ENCODE measurements at places on chromosomes 12 and 14. TPM values are rescaled to one million over a fixed set of nuclear protein-coding genes. Genes with fewer than 3 reads are reported as not detected.

Gene CCDC196
- total RNA-seq, result not detected

Gene EEF1AKMT3
- total RNA-seq, result 2.6 TPM

Gene ZDHHC22
- not detected for total RNA-seq

Gene ZFHX2
- total RNA-seq, result 0.23 TPM

Gene DIO2
- total RNA-seq, result 3.5 TPM

Gene KRT77
- total RNA-seq, result not detected

Gene KLRB1
- total RNA-seq, result not detected

Gene APOLD1
- total RNA-seq, result 8.4 TPM

Gene EPYC
- total RNA-seq, result not detected

Gene CCDC38
- not detected for total RNA-seq

Gene TMPRSS12
- not detected for total RNA-seq

Gene TAS2R9
- not detected for total RNA-seq

- no peak for DNase-seq
Observed at GRCh38 chr14:24829862-24830261, 195.9 kb upstream of the GZMB start.

DNA sequence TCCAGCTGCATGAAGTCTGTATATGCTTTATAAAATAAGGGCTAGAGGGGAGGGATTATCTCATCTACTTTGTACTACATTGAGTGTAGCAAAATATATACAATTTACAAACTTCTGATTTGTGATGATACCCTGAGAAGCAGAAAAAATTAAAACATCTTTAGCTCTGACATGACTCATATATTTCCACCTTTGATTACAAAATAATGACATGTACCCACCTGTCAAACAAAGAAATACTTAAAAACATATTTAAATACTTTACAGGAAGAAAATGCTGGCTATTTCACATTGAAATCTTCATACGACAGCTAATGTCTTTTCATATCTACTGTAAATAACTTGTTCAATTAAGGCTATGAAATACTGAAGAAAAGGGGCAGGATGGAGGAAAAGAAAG lies 3.3 kb downstream of the GPR135 start:
- DNase-seq, result no peak

DNA sequence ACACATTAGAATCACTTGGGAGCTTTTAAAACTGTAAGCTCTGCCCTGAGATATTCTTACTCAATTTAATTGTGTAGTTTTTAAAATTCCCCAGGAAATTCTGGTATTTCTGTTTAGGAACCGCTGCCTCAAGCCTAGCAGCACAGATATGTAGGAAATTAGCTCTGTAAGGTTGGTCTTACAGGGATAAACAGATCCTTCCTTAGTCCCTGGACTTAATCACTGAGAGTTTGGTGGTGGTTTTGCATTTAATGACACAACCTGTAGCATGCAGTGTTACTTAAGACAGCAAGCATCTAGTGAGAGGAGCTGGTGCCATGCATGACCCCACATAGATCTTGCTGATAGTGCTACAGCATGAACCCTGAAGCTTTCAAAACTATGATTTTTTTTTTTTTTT lies 19.9 kb upstream of the PAPLN start:
- DNase-seq, result no peak

GRCh38 chr12:116138781-116139180 lies 138.7 kb downstream of the MED13L start:
- DNase-seq, result peak; percentile 39

- peak; percentile 36 for DNase-seq
Observed at GRCh38 chr14:56118611-56119181, 485 bp downstream of the PELI2 start.

GRCh38 chr14:63470962-63471793 lies 72.0 kb downstream of the PPP2R5E start:
- DNase-seq, result peak; percentile 8

DNA sequence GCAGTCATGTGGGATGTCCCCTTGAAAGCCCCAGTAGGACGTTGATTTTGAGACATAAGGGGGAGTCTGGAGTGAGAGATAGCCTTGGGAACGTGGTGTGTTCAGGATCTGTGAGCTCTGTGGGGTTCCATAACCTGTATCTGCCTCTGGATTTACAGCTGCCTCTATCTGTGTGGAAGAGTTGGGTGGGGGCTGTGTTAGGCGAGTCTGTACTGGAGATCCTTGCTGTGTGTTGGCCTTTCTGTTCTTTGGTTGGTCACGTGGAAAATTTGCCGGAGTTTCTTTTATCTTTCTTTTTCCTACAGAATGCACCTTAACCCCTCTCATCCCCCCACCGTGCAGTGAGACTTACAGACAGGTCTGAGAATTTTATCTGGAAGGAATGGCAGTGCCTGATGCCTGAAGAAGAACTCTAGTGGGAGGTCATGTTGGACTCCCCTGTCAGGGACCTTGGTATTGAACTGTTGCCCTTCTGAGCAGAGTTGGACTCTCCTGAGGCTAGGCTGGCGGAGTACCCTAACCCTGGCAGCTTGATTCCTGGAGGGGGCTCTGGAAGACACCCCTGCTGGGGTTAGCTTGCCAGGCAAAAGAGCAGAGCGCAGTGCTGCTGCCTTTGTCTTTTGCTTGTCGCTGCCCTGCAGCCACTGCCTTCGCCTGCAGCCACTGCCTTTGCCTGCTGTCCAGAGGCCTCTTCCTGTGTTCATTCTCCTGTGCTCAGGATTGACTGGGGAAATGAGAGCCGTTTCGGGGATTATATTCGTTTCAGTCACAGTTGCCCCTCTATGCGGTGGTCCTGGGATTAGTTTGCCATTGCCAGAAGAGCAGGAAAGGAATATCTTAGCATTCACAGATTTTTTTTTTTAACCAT lies 34.1 kb downstream of the ZNF664 start:
- DNase-seq, result no peak

GRCh38 chr12:948238-948637 lies 1.3 kb downstream of the RAD52 start:
- DNase-seq, result no peak

GRCh38 chr12:62484233-62484632 lies 17.6 kb downstream of the MON2 start:
- DNase-seq, result no peak

GRCh38 chr12:26271024-26271423 lies 75.7 kb downstream of the SSPN start:
- DNase-seq, result no peak

- DNase-seq, result no peak
Observed at GRCh38 chr14:68514608-68515194, 278.2 kb downstream of the ZFP36L1 start.

DNA sequence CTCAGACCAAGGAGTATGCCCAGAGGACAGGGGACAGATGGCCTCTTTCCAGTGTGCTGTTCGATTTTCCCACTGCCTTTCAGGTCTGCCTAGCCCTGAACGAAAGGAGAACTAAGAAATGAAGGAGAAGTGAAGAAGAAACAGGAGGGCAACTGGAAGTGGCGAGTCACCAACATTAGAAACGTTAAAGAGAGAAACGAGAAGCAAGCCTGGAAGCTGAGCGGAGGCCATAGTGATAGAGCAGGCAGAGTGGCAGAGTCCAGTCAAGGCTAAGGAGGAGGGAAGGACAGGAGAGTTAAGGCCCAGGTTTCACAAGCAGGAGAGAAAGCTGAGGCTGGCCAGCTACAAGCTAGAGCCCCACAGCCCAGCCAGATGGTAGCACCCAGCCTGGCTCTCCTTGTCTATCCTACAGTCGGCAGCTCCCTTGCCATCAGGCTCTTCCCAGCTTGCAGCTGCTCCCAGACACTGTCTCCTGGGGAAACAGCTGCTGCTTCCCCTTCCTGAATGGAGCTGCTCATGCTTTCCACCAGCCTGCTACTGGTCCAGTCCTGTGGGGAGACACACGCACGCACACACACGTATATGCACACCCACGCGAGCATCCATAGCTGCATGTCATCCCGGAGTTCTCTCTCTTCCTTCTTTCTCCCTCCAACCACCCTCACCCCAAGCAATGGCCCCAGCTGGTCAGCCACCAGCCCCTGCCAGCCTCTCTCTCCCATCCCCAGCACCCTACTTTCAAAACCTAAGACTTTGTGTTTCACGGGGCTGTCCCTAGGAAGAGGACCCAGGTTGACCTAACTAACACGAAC lies 139.7 kb upstream of the CCND2 start:
- DNase-seq, result no peak

- DNase-seq, result no peak
Observed at GRCh38 chr14:98379830-98380229, 892.2 kb downstream of the BCL11B start.

DNA sequence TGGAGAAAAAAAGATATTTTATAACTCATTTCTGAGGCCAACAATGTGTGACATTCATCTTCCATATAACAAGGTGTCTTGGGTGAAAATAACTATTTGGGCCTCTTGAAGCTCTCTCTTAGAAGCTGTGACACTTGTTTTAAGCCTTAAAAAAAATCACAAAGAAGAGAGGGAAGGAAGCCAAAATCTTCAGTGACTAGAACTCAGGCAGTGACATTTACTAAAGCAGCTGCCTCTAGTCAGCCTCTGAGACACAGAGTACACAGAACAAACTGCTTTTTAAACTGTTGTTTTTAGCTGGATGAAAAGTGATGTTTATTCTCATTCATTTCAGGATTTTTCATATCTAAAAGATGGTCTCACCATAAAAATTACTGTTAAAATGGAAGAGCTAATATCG lies 793.6 kb downstream of the GALC start:
- DNase-seq, result no peak

DNA sequence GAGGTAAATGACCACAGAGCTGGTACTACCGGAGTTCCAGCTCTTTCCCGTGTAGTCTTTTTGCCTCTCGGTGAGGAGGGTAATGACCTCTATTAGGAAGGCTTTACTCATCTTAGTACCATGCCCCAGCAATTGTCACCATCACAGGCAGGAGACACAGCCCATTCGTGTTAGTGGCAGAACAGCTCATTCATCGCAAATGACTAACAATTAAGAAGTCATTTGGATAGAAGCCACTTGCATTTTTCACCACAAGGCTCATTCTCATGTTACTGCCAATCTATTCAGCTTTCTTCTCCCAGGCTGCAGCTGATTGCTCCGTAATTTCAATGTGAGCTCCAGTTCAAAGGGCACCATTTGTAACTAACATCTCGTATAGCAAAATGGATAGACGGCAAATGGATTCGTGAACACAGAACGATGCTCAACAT lies 718.8 kb upstream of the TMEM132C start:
- peak; percentile 74 for DNase-seq

- peak; percentile 78 for DNase-seq
Observed at GRCh38 chr12:94621662-94622359, 28.5 kb downstream of the TMCC3 start.

- no peak for DNase-seq
Observed at GRCh38 chr14:63243646-63244045, 39.4 kb downstream of the RHOJ start.

DNA sequence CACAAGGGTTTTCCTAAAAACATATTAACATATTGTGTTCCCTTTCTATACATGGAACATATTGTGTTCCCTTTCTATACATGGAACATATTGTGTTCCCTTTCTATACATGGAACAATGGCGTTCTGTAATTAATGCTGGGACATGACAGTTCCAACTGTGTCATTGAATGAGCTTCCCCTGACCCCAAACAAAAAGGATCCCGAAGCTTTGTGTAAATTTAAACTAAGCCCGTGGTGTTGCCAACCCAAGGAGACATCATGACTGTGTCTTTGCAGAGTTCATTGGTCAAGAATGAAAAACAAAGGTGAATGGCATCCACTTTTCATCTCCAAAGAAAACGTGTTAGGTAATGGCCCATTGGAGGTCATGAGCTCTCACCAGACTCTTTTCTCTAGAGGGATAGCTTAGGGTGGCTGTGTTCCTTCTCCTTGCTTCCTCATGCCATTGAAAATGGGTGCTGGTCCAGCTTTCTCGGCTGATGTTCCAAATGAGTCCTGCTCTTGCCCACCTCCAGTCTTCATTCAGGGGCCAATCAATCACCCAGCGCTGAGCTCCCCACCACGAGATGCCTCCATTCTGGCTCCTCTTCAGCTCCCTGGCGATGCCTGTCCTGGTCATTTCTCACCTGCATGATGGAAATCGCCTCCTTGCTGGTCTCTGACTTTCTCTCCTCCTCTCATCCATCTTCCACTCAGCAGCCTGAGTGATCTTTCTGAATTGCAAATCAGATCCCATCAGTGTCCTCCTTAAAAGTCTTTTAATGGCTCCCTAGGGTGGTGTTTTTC lies 156.1 kb downstream of the VRK1 start:
- no peak for DNase-seq

GRCh38 chr14:61026526-61026925 lies 45.5 kb downstream of the SLC38A6 start:
- no peak for DNase-seq

GRCh38 chr12:643475-644302 lies 19.6 kb downstream of the NINJ2 start:
- no peak for DNase-seq

- no peak for DNase-seq
Observed at GRCh38 chr14:20441461-20441860, 5.5 kb upstream of the KLHL33 start.

All from Daoy (cell line).